ENCODE measurements at places on chromosomes 3 and 15.

- DNase-seq = no peak
Measured at GRCh38 chr3:64612082-64612860, 75.5 kb downstream of the ADAMTS9 start.

DNA sequence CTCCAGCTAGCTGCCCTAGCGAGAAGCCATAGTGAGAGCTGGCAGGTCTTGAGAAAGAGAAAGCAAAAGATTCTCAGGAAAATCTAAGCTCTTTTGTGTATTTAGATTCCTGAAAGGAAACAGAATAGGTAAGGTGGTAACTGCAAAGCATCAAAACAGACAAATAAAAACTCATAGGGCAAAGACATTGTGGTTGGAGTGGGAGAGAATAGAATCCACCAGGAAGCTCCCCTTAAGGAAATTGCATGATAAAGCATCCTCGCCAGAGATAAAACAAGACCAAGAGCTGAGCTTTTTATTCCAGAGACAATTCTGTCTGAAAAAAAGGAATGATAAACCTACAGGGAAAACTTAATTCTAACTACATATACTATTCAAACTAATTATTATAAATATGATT lies 232.6 kb downstream of the SI start:
- no peak for DNase-seq

- no peak for DNase-seq
Measured at GRCh38 chr3:3629911-3630310, 169.3 kb upstream of the LRRN1 start.

DNA sequence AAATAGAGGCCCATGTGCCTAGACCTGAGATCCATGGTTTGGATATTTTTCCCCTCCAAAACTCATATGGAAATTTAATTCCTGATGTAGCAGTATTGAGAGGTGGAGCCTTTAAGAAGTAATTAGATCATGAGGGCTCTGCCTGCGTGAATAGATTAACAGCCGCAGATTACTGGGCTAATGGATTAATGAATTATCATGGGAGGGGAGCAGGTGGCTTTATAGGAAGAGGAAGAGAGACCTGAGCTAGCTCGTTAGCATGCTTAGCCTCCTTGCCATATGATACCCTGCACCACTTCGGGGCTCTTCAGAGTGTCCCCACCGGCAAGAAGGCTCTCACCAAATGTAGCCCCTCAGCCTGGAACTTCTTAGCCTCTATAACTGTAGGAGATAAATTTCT lies 15.8 kb downstream of the ARHGEF26 start:
- DNase-seq = no peak

GRCh38 chr15:41006479-41006878 lies 53.2 kb downstream of the CHAC1 start:
- DNase-seq = no peak

DNA sequence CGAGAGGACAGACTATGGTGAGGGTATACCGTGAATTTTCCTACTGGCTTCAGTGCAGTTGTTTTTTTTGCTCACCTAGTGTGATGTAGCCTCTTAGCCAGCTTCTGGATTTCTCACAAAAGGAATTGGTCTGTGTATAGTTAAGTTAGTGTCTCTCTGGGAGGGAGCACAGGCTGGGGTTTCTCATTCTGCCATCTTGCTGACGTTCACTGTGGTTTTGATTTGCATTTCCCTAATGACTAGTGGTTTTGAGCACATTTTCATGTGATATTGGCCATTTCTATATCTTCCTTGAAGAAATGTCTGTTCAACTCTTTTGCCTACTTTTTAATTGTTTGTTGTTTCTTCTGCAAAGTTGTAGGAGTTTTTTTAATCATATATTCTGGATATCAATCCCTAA lies 2.2 kb upstream of the CD86 start:
- DNase-seq = no peak

- no peak for DNase-seq
Measured at GRCh38 chr15:96270581-96271172, 59.8 kb upstream of the NR2F2 start.

GRCh38 chr3:129028866-129029265 lies 27.8 kb downstream of the EFCC1 start:
- no peak for DNase-seq

DNA sequence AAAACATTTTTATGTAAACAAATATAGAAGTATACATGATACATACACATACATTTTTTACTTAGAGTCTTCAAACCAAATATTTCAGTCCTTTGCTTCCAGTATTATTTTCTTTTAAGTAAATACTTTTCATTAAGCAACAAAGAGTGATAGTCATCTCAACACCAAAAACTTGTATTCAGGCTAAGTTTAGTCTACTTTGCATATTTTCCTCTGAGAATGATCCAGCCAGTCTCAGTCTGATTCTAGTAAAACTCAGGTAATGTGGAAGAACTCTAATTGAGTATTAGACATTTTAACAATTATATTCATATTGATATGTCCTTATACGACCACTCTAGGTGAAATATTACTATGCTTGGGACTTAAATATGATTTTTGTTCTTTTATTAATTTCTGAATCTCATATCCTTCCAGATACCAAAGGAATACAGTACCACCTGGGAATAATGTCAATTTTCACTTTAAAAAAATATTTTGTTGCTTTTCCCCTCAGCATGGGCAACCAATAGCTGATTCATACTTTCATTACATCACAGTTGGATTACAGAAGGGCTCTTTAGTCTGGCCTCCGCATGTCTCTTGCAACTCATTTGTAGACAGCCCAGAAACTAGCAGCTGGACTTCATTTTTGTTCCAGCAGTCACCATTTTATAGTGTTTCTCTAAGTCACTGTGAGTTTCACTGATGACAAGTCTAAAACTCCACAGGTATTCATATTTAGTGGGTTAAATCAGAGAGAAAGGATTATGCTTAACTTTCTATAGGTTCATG lies 390.4 kb downstream of the ZBTB20 start:
- DNase-seq = no peak

- no peak for DNase-seq
Measured at GRCh38 chr15:101361418-101361817, 66.4 kb upstream of the SNRPA1 start.

DNA sequence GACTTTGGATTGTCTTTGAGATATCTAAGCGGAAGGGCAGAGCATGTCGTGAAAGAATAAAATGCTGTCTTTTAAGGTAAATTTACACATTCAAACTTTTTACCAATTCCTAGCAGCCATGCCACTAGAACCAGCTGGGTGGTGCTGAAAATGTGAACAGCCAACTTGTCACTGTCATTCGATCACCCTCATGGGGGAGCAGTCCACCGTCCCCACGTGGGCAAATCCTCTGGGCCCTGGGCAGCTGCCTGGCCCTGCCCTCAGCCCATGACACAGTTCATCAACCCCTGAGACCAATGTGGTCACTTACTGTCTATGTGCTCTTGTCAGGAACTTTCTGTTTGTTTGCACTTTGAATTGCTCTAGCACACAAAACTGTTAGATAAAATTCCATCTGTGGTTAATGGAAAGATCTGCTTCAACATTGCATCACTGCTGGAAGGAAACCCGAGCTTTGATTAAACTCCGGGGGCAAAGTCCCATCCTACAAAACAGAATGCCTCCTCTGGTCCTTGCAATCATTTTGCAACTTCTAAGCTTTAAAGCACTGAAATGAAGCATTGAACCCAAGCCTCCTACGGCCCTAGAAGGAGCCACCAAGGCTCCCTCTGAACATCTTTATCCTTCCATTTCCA lies 50.1 kb downstream of the PCSK6 start:
- DNase-seq = no peak

DNA sequence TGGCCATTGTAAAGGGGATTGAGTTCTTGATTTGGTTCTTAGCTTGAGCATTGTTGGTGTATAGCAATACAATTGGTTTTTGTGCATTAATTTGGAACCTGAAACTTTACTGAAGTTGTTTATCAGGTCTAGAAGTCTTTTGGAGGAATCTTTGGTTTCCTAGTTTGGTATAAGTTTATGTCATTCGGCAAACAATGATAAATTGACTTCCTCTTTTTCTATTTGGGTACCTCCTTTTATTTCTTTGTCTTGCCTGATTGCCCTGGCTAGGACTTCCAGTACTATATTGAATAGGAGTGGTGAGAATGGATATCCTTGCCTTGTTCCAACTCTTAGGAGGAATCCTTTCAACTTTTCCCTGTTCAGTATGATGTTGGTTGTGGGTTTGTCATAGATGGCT lies 32.1 kb downstream of the SPESP1 start:
- DNase-seq = no peak

DNA sequence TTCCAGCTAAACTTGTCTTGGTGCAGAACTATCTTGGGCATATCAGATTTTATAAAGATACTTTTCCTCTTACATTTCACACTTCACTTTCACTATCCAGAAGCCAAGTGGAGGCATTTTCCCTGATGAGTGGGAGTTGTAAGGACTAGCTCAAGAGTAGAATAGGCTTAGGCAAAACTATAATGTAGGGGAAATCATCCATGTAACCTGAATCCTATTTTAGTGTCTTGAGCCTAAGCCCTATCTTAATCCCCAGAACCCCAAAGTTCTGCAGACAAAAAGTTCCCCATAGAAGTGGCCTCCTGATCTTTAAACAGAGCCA lies 42.2 kb upstream of the CD47 start:
- no peak for DNase-seq

- DNase-seq = no peak
Measured at GRCh38 chr3:189664311-189664710, 33.1 kb downstream of the TP63 start.

GRCh38 chr3:194205675-194206133 lies 69.8 kb downstream of the HES1 start:
- no peak for DNase-seq

DNA sequence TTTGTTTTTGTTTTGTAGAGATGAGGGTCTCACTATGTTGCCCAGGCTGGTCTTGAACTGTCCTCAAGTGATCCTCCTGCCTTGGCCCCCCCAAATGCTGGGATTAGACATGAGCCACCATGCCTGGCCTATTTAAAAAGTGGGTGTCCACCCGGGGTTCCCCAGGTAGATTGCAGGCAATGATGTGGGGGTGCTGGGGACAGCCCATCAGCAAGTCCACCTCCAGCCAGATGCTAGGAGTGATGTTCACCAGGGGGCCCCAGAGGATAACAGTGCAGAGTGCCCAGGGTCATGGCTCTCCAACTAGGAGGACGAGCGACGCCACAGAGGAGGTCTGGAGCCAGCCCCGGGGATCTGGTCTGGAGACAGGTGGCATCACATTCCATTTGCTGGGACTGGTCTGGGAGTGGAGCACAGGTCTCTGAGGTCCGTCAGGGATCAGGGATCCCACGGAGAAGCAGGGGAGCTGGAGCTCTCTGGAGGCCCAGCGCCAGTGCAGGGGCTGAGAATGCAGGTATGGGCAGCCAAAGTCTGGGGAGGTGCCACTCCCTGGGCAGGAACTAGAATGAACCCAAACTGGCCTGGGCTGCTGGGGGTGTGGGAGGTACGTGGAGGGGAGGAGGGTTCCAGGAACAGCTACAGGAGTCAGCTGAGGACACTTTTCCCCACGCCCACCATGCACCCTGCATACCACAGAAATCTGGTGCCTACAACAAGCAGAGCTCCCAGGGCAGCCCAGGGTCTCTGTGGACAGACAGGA lies 51.2 kb upstream of the PCSK6 start:
- DNase-seq = no peak

- DNase-seq = no peak
Measured at GRCh38 chr3:181790561-181790960, 78.8 kb downstream of the SOX2 start.

DNA sequence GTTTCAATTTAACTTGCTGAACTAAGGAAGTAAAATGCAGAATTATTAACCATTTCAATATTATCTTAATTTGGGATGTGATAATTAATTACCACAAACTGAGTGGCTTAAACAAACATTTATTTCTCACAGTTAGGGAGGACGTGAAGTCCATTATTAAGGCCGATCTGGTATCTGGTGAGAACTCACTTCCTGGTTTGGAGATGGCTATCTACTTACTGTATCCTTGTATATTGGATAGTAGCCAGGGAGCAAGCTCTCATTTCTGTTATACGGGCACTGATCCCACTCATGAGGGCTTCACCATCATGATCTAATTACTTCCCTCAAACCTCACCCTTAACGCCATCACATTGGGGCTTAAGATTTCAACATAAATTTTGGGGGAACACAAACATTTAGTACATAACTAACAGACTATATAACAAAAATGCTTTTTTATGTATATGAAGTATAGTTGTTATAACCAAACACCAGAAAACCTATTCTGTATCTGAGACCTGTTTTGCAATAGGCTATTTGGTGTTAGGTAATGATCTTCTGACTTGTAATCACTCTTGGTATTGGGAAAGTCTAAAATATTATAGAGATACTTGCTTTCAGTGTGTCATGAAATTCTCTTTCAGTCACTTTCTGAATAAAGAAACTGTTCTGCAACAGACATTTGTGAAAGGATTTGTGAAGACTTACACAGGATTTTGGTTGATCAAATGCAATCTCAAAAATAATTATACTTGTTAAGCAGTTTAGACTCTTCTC lies 4.7 kb upstream of the KPNA4 start:
- DNase-seq = no peak

GRCh38 chr3:103218793-103219192 lies 784.0 kb downstream of the ZPLD1 start:
- DNase-seq = no peak

- no peak for DNase-seq
Measured at GRCh38 chr15:43408789-43409188, 37.9 kb downstream of the TUBGCP4 start.

Measured in T follicular helper cell (primary cell).